ENCODE measurements at places on chromosomes 1 and 21.

DNA sequence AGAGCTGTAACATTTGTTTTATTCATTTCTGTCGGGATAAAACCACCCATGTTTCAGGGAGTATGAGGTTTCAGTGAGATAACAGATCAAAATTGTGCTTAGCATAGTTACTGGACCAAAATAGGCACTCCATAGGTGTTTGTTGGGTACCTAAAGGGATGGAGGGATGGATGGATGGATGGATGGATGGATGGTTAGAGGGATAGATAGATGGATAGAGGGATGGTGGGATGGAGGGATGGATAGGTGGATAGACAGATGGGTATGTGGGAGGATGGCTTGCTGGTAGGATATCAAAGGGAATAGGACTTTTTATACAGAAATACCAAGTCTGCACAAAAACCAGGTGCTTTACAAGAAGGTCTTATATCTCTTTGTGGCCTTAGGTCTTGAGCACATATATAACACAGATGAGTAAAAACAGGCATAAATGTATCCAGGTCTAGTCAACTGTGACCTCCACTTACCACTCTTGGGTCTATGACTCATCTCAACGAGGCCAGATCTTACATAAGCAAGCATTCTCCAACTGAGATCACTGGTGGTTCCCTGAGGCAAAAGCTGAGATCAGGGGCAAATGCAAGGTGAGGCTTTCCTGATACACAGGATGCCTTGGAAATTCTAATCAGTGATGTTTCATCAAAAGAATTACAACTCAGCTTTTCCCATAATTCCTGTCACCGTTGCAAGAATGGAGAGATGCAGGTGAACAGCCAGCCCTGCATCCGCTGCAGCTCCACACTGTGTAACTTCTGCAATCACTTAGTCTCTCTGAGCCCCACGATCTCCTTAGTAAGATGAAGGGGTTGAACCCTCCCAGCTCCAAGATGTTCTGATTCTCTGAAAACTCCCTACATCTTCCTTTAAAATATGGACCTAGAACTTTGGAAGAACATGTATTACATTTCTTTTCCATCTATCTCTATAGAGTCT, 32.0 kb downstream of the PTAFR start:
- DNase-seq = no peak

GRCh38 chr1:94125551-94126514, 4.9 kb upstream of the ABCA4 start:
- DNase-seq = no peak

GRCh38 chr1:222521299-222522104, 26.4 kb downstream of the HHIPL2 start:
- no peak for DNase-seq

DNA sequence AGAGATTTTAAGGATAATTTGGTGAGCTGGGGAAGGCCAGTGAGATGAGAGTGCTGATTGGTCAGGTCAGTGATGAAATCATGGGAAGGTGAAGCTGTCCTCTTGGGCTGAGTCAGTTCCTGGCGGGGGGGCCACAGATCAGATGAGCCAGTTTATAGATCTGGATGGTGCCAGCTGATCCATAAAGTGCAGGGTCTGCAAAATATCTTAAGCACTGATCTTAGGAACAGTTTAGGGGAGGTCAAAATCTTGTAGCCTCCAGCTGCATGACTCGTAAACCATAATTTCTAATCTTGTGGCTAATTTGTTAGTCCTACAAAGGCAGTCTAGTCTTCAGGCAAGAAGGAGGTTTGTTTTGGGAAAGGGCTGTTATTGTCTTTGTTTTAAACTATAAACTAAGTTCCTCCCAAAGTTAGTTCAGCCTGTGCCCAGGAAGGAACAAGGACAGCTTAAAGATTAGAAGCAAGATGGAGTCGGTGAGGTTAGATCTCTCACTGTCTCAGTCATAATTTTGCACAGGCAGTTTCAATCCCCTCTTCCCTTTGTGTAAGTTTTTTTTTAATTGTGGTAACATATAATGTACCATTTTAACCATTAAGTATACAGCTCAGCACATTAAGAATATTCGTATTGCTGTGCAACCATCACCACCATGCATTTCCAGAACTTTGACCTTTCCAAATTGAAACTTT, 39.4 kb downstream of the PTAFR start:
- no peak for DNase-seq

GRCh38 chr21:19475525-19475924, 1071.9 kb upstream of the TMPRSS15 start:
- no peak for DNase-seq

DNA sequence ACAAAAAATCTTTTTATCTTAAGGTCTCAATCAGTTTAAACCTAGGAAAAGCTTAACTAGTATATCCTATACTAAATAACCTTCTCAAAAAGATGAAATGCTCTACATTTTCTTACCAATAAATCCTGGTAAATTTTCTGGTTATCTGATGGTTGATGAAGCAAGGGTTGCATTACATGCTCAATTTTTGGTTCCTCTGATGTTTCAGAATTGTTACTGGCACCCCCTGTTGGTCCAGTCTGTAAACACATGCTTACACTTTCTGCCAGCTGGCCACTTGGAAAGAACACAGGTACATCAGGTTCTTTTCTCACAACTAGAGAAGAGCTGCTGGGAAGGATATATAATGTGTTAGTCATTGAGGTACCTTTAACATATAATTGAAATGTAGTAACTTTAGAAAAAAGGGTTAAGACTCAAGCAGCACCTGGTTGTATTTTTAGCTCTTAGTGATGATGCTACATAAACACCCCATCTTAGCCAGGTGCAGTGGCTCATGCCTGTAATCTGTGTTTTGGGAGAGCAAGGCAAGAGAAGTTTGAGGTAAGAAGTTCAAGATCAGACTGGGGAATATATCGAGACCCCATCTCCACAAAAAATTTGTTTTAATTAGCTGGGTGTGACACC, 30.9 kb upstream of the TAL1 start:
- DNase-seq = no peak

DNA sequence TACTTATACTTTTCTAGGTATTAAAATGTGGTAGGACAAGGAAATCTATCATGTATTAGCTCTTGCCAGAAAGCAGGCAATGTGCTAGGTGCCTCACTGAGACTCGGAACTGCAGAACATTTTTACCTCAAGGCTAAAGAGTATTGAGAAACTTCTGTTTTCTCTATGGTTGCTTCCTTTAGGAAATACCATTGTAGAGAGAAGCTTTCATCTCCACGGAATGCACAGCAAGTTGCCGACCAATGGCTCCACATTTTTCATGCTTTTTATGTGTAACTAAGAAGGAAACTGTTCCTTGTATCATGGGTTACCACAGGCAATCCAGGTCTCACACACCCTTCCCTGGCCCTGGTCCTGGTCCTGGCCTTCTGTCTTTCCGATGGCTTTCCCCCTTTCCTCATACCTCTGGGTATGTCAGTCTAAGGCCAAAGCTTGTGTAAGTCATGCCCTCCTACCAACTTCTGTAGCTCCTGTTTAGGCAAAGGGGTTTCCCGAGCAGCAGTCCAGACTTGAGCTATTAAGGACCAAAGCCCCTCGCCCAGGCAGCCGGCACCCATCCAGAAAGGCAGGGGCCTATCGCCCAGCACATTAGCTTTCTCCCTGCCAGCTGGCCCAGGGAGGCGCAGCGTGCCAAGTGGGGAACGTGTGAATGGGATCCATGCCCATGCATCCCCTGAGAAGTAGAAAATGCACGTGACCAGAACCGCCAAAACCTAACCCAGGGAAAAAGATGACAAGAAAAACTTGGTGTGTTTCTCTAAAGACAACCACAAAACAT, 225.0 kb downstream of the PBX1 start:
- no peak for DNase-seq

GRCh38 chr1:36166938-36167905, 11.3 kb downstream of the MAP7D1 start:
- DNase-seq = no peak

DNA sequence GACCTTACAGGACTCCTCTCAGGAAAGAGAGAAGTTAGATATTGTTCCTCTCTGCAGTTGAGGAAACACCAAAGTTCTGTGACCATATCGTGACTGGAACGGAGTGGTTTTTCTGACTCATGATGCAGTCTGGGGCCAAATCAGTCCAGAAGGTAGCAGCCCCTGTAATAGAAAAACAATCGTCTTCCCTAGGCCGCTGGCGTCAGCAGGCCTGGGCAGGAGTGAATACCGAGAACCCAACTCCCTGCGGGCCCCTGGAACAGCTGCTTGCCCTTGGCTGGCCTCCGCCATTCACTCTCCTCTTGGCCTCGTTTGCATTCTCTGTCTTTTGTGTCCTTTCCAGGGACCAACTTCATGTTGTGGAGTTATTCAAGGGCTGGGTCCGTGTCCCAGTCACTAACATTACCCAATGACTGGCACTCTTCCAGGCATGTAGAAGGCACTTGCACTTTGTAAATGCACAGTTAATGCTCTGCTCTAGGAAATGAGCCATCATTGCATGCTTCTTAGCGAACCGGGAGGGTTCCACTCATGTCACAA, 10.9 kb upstream of the CD101 start:
- DNase-seq = no peak

- no peak for DNase-seq
Measured at GRCh38 chr21:46226920-46227599, 1.5 kb downstream of the LSS start.

DNA sequence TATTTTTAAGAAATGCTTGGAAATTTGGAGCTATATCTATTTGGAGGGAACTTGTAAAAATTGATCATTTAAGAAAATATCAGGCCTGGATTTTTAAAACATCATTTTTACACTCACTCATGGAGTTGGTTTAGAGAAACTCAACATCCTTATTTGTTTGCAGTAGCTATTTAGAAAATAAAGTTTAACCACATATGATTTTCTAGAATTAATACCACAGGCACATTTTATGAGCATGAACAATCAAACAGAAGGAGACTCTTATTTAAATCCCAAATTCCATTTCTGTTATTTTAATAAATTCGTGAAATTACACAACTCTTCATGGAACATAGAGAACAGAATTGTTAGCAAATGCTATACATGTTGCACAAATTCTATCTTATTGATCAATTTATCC, 3.2 kb downstream of the CDKN2C start:
- no peak for DNase-seq

DNA sequence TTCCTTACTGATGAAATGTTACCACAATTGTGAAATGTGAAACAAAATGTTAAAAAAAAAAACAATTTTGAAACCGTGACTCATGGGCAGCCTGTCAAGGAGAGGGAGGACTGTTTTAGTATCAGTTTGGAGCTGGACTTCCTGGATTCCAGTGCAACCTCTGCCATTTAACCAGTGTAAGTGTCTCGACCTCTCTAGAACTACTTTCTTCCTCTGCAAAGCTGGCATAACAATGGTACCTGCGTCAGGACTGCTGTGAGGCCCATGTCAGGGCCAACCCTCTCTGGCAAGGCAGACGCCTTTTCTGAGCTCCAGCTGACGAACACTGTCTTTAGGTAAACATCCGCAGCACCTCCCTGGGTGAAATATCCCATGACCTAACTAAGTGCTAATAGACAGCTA, 20.9 kb downstream of the URB1 start:
- DNase-seq = no peak

- no peak for DNase-seq
Measured at GRCh38 chr1:65009724-65010420, 43.5 kb upstream of the JAK1 start.

- DNase-seq = no peak
Measured at GRCh38 chr1:17119773-17120480, 676 bp upstream of the PADI2 start.

DNA sequence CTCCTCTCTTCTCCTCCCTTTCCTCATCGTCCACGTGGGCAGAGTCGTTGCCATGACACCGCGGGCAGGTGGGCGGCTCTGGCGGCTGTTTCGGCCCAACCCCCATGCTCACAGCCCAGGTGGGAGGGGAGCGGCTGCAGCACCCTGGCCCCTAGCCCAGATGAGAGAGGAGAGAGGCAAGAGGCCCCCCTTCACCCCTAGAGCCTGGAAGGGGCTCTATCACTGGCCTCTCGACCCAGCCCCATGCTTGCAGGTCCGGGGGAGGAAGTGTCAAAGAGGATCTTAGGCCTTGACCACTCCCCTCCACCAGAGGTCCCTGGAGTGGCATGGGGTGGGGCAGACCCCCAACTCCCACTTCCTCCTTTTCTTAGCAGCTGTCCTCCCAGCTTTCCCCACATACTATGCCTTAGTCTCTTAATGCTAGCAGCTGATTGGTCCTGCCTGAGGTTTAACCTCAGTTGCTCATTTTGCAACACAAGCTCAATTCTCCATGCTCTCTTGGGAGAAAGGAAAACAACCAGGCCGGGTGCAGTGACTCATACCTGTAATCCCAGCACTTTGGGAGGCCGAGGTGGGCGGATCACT, 10.4 kb downstream of the DLGAP3 start:
- no peak for DNase-seq

GRCh38 chr1:241253471-241253870, 103.5 kb downstream of the RGS7 start:
- no peak for DNase-seq

DNA sequence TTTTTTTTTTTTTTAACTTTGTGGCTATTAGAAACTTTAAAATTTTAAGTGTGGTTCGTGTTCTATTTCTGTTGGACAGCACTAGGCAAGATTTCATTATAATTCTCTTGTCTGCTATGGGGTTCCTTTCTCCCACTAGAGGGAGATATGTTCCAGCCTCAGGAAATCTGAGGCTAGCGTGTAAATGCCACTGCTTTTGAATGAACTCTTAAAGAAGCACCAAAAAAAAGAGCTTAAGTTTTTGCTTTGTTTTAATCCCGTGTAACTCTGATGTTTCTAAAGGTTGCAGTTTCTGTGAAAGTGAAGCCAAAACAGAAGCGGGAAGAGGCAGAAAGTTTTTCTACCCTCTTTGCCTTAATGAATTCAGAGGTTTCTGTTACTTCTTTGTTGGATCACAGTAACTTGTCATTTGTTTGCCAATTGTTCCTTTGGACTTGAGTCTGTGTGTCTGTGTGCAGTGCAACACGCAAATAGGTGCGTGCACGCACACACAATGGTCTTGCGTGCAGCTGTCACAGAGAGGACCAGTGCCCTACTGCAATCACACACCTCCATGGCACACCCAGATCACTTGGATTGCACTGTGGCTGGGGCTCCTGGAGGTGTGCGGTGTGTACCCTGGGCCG, 32.3 kb downstream of the HHAT start:
- DNase-seq = no peak

DNA sequence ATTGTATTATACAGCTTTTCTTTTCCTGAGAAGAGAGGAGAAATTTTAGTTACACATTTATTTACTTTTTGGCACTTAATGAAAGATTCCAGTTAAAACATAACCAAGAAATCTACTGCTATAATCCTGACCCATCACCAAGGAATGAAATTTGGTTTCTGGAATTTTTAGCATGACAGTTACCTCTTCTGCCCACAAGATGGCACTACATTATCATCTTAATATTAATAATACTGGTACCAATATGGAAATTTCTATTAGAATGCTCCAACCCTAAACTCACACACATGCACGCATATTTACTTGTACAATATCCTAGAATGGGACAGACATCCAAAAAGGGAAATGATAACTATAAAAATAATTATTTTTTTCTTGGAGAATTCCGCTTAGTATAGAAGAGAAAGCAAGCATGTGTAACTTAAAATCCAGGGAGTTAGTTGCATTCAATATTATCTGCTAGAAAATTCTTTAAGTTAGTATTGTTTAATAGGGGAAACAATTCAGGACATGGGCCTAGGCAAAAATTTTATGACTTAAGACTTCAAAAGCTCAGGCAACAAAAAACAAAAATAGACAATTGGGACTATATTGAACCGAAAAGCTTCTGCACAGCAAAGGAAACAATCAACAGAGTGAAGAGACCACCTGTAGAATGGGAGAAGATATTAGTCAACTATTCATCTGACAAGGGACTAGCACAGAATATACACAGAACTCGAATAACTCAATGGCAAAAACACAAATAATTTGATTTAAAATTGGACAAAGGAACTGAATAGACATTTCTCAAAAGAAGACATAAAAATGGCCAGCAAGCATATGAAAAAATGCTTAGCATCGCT, 37.4 kb downstream of the MAP3K21 start:
- DNase-seq = no peak

- no peak for DNase-seq
Measured at GRCh38 chr1:175530622-175531375, 212.6 kb downstream of the TNR start.
